Activated naive CD4-positive, alpha-beta T cell treated with anti-CD3 and anti-CD28 coated beads, Interleukin-2, amount 50 U/mL, for 72 hours (primary cell): ENCODE measurements at places on chromosomes 4 and X.

DNA sequence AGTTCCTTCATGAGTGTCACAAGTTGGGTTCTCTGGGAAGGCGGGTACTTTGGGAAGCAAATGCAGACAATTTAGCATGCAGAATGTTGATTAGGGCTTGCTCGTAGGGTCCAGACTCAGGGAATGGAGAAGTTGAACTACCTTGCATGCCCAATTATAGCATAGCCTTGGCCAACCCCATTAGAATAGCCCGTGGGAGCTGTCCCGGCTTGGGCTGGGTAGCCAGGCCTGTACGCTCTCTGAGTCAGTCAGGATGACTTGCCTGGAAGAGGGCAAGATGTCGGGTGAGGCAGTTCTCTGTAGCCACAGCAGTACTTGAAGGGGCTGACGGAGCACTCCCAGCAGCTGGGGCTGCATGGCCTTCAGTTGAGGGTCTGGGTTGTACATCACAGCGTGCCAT, 19.5 kb downstream of the KIAA0232 start:
- no peak for DNase-seq

- no peak for DNase-seq
Measured at GRCh38 chr4:152434011-152434410, 101.9 kb downstream of the FBXW7 start.

DNA sequence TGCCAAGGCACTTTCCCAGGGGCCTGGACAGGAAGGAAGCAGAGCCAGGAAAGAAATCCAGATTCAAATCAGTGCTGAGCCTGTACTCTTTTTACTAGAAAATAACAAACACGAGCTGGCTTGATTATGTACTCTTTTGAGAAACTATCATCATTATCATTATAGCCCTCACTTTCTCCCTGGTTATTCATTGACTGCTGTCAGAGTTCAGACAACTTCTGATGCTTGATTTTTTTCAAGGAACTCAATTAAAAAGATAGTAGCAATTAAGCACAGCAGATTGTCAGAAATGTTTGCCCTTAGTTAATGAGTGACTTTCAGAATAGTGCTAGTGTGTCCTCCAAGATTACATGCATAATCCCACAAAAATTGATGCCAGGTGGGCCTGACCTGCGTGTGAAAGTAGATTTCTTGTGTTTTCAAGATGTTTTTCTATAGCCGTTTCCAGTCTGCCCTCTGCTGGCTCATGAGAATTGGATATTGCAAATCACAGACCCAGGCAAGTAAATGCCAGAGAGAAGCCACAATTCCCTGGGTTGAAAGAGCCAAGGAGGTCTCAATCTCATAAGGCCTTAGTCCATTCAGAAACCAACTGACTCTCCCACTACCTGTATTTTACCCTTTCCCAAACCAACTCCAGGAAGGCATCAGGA, 14.3 kb upstream of the PNPLA4 start:
- DNase-seq, result no peak

DNA sequence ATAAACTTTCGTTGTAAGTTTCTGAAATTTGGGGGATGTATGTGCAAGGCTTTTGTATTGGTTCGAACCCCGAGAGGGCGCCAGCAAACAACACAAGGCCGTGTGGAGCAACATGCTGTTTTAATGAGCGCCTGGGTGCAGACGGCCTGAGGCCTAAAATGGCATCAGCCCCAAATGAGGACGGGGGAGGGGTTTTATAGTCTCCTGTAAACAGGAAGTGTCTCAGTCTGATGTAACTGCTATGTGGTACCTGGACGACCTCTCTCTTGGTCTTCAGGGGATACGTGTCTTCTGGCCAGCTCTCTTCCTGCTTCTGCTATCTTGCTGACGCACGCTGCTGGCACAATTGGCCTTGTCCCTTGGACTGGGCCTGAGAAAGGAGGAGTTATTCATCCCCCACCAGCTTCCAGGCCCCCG, 1348.0 kb downstream of the ADGRL3 start:
- no peak for DNase-seq

DNA sequence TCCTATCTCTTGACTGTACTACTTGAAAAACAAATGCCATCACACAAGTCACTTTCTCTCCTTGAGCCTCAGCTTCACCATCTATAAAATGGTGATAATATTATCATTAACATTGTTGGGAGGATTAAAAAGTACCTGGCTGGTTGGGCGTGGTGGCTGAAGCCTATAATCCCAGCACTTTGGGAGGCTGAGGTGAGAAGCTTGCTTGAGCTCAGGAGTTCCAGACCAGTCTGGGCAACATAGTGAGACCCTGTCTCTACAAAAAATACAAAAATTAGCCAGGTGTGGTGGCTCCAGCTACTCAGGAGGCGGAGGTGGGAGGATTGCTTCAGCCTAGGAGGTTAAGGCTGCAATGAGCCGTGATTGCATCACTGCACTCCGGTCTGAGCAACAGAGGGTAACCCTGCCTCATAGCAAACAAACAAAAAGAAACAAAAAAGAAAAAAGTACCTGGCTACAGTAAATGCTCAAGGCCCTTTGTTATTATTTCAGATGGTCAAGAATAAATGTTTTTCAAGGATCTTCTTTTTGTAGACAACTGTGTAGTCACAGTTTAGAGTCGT, 120.3 kb downstream of the CHRNA9 start:
- no peak for DNase-seq

- no peak for DNase-seq
Measured at GRCh38 chrX:73992019-73992418, 312.0 kb upstream of the ZCCHC13 start.

DNA sequence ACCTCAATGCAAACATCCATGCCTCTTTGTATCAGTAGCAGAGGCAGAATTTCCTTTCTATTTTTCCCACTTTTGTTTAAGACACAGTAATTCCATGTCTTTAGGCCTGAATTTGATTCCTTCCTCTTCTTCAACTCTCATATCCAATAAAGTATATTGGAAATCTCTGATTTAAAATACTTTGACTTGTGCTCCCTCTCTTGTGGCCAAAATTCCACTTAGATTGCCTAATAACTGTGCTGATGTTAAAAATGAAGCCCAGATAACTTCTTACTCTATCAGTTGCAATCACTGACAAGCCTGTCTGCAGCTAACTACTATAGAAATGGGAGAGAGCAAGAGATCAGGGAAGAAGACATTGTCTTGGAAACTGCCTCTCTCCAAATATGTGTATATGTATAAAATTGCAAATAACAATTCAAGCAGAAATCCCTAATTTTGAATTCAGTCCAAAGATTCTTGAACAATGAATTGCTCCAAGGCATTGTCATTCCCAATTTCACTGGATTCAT, 163.5 kb upstream of the SPIN4 start:
- no peak for DNase-seq
